ENCODE measurements at places on chromosomes 3 and 15.

DNA sequence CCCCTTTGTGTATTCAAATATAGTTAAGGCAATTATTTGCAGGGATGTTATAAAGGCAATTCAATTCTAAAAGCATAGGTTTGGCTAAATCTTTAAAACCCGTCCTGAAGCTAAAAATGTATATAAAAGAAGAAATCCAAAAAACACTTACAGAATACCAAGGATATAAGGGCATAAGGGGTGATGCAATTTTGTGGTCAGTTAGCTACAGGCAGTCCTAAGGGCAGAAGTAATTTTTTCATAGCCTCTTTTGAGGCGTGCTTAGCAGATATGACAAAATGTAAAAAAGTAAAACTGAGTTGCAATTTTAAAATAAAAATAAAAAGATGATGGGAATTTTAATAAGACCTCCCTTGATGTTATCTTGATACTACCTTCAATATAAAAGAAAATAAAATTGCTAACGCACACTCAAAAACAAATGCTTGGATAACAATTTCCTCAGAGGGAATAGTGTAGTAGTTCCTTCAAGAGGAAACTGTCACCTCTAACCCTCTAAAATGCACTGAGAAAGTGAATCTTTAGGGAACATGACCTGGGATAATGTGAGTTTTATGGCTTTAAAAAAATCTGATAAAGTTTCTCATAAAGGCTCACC, 104.2 kb downstream of the MYH15 start:
- no peak for DNase-seq

- DNase-seq, result no peak
Measured at GRCh38 chr3:166302331-166302730, 465.1 kb upstream of the BCHE start.

DNA sequence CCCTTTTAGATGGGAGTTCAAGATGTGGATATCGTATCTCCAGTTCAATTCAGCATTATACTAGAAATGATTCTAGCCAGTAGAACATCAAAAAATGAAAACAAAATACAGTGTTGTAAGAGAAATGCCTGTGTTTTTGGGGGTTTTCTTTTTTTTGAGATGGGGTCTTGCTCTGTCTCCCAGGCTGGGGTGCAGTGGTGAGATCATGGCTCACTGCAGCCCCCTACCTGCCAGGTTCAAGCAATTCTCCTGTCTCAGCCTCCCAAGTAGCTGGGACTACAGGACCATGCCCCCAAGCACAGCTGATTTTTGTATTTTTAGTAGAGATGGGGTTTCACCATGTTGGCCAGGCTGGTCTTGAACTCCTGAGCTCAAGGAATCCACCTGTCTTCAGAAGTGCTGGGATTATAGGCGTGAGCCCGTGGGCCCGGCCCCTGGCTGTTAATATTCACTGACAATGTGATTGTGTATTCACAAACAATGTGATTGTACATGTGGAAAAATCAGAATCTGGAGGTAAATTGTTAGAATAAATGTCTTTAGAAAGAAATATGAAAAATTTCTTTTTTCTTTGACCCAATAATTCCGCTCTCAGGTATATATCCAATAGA, 59.0 kb downstream of the ARIH1 start:
- no peak for DNase-seq

DNA sequence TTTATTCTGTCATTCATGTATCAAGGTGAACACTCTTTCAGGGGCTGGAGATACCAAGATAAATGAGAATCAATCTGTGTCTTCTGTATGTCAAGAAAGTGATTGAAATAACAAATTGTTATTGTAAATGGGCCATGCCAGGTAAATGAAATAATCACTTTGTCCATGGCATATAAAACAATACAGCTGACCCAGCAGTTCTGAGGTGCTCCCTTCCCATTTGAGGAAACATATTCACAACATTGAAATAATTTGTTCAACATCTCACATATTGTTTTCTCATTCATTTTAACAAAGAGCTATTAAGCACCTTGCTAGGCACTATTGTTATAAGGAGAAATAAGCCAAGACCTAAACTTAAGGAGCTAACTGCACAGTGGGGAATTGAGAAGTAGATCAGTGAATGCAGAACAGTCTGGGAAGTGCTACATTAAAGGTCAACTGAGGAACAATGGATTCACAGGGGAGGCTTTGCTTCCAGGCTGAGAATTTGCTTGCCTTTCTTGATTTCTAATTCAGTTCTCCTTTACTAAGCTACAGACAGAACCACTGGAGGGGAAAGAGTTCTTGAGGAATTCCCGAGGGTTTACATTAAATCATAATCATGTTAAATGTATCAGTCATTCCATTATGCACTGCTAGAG, 806.3 kb upstream of the ARPP21 start:
- DNase-seq, result no peak

- no peak for DNase-seq
Measured at GRCh38 chr3:196706327-196706726, 5.7 kb downstream of the CEP19 start.

DNA sequence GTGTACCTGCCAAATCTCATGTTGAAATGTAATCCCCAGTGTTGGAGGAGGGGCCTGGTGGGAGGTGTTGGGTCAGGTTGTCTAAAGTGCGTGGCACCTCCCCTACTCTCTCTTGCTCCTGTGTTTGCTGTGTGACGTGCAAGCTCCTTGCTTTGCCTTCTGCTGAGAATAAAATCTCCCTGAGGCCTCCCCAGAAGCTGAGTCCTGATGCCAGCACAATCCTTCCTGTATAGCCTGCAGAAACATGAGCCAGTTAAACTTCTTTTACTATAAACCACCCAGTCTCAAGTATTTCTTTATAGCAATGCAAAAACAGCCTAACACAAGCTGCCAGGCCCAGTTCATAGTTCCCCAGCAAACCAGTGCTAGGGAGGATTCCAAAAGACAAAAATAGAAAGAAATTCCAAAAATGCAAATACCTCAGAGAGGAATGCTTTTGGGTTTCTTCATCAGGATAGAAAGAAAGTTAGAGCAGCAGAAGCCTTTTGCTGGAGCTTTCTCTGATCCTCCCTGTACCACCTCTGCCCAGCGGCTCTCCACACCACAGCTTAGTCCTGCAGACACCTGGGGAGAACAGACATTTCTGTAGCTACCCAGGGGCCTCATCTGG, 25.9 kb upstream of the CDV3 start:
- no peak for DNase-seq

- DNase-seq, result no peak
Measured at GRCh38 chr3:71903112-71903495, 118.2 kb upstream of the PROK2 start.

DNA sequence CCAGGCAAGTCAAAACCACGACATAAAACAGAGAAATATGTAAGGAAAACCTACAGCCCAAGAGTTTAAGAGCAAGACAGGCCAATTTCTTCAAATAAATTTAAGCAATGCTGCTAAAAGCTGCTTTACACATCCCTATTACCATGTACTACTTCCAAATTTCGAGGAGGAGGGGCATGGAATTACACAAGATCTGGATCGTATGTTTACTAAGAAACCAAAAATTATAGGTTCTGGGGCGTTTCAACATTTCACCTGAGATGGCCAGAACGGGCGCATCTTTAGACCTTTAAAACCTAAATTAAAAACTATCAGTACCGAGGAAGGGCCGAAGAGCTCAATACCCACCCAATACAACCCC, 664 bp upstream of the NR2C2 start:
- DNase-seq, result no peak

GRCh38 chr15:94164971-94165370, 66.4 kb upstream of the MCTP2 start:
- DNase-seq, result no peak

DNA sequence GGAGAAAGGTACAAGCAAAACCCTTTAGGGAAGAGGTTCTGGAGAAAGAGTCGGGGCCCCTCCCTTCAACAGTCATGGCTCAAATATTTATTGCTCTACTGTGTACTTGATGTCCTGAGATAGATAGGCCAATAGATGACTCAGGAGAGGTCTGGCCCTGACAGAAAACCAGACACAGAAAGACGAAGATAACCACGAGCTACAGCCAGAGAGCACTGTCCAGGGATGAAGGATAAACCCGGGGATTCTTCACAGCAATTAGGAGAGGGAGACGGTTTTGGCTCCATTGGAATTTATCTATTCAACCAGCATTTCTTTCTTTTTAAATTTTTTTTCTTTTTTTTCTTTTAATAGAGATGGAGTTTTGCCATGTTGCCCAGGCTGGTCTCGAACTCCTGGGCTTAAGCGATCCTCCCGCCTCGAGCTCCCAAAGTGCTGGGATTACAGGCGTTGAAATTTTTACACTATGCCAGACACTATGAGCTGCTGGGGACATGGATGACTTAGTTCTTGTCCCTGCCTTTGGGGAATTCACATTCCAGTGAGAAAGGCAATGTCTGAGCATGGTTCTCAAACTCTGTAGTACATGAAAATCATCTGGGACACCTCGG, 4.6 kb upstream of the CIDEC start:
- no peak for DNase-seq

GRCh38 chr3:64058566-64058965, 35.3 kb upstream of the PSMD6 start:
- no peak for DNase-seq

DNA sequence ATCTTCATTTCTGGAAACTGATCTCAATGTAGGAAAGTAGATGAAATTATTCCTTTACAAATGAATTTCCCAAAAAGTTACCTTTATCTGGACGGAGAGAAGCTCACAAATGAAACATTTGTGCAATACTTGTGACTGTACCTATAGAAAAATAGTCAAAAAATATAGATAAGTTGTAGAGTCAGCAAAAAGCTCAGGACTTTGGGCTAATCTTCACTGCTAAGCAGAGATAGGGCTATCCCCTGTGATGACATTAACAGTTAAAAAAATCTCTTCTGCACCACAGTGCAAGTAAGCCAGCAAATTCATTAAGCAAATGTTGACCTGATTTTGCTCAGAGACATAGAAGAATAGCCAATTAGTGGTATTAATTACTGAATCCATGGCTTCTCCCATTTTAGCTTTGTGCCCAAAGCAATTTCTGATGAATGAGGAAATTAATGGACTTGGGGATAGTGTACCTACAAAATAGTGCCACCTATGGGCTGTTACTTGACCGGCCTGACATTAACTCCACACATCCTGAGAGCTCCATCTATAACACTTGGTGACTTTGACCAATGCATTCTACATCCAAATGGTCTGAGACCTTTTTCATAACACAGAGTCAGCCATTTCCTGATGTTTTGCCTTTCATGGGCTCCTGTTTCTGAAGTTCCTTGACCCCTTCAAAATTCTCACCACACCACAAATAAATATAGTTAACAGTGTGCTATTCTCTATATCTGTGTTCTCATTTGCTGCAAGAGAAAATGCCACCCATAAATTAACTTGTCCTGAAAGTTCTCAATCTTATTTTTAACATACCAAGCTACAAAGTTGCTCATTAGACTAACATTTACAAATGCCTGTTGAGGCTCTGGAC, 105.0 kb downstream of the SSR3 start:
- DNase-seq, result no peak

DNA sequence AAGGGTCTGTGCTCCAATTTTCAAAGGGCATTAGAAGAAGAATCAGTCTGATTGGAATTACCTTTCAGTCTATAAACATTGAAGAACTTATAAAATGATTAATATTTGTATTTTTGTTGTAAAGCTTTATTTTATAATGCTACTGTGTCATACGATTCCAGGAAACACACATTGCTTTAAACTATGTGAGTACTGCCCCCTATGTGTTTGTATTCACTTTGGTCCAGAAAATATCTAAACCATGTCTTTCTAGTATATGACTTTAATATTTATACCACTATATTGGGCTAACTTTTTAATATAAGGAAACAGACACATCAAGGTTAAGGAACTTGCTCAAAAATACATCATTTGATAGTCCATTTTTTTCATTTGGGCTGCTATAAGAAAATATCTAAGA, 3.2 kb upstream of the RIOX2 start:
- no peak for DNase-seq

DNA sequence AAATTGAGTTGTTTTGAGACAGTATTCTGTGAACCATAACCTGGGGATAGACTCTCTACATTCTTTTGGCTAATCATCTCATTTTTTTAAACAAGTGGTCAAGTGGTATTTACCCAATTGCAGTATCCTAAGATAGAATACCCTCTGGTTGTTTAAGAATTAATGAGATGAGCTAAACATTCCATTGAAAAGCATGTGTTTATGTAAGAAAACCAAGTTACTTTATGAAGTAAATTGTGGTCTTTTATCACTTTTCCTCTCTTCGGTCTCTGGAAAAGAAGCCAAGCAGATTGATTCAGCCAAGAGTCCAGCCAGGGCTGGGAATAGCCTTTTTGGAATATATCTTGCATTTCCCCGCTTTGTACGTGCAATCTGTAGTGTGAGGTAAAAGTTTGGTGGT, 185.7 kb upstream of the TOPAZ1 start:
- DNase-seq, result no peak

All from activated CD8-positive, alpha-beta memory T cell treated with anti-CD3 and anti-CD28 coated beads for 1 hour (primary cell).